ENCODE measurements at places on chromosomes 16 and 17. TPM values are rescaled to one million over a fixed set of nuclear protein-coding genes. Genes with fewer than 3 reads are reported as not detected.

Gene CACNG1
- not detected for total RNA-seq

Gene WNT9B
- total RNA-seq = not detected

Gene KRTAP9-4
- total RNA-seq = not detected

Gene KRTAP9-8
- not detected for total RNA-seq

Gene PLEKHG4
- 43.8 TPM for total RNA-seq

Gene KRTAP2-3
- not detected for total RNA-seq

Gene ASPHD1
- total RNA-seq = 4.4 TPM

Gene RNPS1
- 416 TPM for total RNA-seq

Gene VPS4A
- 37.7 TPM for total RNA-seq

Data from activated CD4-positive, alpha-beta T cell treated with anti-CD3 and anti-CD28 coated beads, Interleukin-2, amount 10 ng/mL, durations not matched to agents 24 days and 14 days (primary cell).